ENCODE measurements at places on chromosomes 12 and 14.

DNA sequence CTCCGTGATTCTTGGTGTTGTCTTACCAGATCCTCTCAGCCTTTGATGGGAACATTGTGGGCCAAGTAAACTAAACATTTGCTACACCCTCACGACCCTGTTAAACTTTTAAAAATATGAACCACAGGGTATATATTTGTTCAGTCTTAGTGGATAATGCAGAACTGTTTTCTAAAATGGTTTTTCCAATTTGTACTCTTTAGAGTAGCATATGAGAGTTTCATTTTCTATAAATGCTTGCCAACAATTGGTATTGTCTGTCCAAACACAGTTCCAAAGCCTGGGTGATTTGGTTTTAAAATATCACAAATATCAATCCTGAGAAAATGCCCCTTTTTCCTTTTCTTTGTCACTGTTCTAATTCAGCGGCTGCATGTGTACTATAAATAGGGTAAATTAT lies 6.7 kb upstream of the IL22 start:
- no peak for DNase-seq

- no peak for DNase-seq
Measured at GRCh38 chr14:37452323-37452722, 142.7 kb downstream of the FOXA1 start.

- no peak for DNase-seq
Measured at GRCh38 chr12:103198499-103198898, 241.0 kb downstream of the ASCL1 start.

GRCh38 chr12:52193991-52194390 lies 2.2 kb upstream of the KRT80 start:
- no peak for DNase-seq

DNA sequence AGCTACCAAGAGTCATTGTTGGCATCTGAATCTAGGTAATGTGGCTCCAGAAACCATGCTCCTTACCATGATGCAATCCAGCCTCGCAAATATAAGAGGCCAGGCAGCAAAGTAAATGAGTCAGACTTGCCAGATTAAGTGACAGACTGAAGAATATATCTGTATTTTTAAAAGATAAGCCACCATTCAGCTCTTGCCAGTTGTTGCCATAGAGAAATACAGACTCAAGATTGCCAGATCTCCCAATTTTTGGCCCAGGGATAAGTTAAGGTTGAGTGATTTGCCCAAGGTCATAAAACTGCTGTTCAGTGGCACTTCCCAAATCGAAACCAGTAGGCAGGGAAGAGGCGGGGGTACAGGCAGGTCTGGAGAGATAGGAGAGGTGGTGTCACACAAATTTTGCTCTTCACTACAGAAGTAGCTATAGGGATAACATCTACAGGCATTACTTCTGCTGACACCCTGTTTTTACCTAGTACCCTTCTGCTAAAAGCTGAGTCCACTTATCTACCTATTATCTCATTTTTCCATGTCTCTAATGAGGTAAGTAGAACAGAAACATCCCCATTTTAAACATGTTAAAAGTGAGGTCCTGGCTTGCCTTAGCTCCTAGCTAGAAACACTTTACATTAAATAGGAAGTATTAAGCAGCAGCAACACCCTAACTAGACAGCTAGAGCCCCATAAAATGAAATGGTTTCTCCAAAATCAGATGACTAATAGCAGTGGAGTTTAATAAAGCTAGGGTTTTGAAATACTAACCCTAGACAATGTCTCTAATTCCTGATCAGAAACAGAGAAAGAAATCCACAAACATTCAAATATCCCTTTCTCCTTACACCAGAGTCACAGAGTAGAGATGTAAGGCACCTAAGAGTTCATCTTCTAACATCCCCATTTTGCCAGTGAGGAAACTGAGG lies 19.5 kb downstream of the DCAF5 start:
- DNase-seq = peak; percentile 30

DNA sequence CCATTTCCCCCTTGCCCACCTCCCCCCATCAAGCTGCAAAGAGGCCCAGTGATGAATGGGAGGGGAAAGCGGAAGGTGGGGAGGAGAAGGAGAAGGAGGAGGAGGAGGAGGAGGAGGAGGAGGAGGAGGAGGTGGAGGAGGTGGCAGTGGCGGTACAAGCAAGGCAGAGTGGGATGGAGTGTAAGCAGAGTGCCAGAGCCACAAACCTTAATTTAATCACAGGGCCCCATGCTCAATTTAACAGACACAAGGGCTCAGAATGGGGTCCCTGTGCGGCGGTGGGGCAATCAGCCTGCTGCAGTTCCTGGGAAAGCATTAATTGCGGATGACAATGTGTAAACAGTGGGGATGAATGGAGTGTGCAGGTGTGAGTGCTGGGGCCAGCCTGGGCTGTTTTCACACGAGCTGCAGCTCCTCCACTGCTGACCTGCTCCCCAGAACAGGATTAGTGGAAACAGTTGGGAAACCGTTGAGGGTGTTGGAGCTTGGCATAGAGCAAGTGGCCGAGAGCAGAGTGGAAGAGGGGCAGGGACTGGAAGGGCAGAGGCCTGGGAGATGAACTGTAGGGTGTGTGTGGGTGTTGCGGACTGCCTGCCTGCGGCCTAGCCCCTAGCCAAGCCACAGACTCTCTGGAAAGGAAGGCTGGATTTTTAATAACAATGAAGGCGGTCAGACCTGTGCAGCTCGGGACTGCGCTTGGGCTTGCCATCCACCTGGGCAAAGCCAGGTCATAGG lies 36.4 kb upstream of the SMOC1 start:
- no peak for DNase-seq

- DNase-seq = no peak
Measured at GRCh38 chr12:25332143-25332542, 81.4 kb upstream of the KRAS start.

DNA sequence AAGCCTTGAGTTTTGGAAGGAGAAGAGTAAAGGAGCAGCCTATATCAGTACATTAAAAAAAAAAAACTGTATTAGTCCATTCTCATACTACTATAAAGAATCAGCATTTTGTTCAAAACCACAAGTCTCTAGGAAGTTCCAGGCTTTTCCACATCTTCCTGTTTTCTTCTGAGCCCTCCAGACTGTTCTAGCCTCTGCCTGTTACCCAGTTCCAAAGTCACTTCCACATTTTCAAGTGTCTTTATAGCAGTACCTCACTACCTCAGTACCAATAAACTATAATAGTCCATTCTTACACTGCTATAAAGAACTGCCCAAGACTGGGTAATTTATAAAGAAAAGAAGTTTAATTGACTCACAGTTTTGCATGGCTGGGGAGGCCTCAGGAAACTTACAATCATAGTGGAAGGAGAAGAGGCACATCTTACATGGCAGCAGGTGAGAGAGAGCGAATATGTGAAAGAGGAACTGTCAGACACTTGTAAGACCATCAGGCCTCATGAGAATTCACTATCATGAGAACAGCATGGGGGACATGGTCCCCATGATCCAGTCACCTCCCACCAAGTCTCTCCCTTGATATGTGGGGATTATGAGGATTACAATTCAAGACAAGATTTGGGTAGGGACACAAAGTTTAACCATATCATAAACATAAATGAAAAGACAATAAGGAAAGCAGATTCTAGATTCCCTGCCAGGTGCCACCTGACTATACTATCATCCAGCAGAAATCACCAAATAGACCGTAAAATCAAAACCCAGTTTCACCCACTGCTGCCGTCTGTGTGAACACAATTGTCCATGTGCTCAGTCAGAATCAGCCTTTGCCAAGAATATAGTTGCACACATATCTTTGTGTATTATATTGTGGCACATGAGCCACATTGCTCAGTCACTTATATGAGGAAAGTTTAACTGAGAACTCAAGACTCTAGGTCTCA lies 27.8 kb downstream of the TOGARAM1 start:
- peak; percentile 55 for DNase-seq

DNA sequence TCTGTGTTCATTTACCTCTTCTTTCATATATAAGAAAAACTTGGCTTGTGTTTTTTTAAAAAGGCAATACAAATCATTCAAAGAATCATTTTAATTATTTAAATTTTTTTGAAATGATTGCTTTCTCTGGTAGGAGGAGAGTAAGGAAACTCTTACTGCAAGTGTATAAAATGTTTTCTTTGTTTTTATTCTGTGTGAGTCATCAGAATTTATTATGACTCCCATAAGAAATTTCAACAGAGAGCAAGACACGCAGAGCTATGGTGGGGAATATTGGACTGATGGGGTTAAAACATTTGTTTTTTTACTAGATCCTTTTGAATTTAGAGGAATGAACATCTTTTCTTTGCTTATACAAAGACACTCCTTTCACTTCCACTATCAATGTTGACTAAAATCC lies 119.1 kb upstream of the ATXN7L3B start:
- DNase-seq = no peak

- DNase-seq = no peak
Measured at GRCh38 chr14:79820866-79821535, 390.3 kb downstream of the DIO2 start.

DNA sequence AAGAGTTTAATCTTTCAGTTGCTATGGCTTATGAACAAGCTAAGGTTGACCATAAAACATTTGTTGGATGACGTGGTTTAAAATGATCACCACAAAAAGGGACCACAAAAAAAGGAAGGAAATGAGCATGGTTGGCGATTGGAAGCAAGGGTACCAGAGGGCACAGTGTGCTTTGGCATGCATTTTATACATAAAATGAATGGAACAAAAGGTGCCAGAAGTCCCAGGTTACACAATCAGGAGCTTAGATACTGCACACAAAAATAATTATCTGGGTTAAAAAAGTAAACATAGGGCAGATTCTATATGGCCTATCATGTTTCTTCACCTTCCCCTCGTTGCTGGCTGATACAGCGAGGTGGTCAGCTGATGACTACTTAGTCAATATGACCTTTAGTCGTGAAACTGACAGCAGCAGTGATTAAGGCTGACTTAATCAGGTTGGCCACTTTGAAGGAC lies 50.7 kb downstream of the ZC3H14 start:
- peak; percentile 35 for DNase-seq

Measured in inflammatory macrophage treated with lipopolysaccharide for 4 hours (primary cell).